ENCODE measurements at places on chromosomes 5 and 9.

- DNase-seq = peak; percentile 57
Observed at GRCh38 chr5:31855134-31856040, 216.5 kb downstream of the PDZD2 start.

GRCh38 chr5:32020271-32020670 lies 153.8 kb downstream of the GOLPH3 start:
- DNase-seq = peak; percentile 46

DNA sequence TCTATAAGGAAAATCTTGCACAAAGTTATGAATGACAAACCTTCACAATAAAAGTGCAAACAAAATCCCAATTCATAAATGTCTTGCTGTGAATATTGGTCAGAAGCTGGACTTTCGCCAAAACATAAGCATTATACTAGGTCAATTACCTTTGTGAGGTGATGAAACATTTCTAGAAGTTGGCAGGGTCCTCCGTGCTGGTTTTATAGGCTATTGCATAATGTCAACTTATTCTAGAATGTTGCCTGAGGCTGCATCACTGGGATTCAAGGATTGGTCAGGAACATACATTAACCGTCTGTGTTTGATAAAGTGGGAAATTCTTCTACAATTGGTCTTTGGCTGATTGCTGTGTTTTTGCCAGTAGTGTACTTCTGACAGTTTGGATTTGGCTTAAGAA lies 49.8 kb upstream of the PALM2AKAP2 start:
- DNase-seq = no peak

DNA sequence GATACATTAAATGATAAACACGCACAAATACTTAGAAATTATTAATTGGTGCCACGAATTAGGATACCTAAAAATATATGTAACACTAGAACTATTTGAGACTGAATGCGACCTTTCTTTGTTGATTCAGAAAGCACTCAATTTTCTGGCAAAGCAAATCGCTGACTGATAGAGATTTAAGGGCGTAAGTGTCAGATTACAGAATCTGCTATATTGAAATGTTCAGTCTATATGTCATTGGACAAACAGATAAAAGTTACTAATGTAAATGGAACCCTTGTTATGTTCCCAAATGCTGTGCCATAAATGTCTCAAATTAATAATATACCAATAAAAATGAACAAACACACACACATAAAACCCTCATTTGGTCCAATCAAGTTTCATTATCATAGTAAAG lies 137.9 kb downstream of the MPDZ start:
- DNase-seq = no peak

DNA sequence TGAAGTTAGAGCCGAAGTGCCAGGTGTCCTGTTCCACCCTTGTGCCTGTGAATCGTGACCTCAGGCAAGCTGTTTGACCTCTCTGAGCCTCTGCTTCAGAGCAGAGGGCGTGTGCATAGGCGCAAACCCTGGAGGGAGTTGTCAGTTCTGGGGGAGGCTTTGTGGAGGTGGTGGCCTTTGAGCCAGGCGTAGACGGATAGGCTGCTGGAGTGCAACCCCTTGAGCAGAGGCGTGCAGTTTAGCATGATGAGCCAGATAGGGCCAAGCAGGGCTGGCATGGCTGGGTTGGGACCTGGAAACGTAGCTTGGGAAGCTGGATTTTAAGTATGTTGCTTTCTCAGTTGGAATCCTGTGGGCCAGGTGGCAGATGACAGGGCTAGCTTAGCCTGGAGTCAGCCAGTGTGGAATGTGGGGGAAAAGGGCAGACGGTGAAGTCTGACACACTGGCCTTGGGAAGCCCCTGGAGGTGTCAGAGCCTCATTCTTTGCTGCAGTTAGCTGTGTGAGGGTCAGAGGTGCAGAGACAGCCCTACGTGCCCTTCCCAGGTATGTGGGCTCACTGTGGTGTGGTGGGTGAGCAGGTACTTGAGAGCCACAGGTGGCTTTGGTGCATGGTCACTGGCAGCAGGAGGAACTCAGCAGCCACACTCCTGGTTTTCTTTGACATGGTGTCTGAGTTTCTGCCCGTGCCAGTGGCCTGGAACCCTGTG lies 93.4 kb downstream of the DAB2IP start:
- no peak for DNase-seq

GRCh38 chr5:176542135-176542595 lies 5.0 kb upstream of the RNF44 start:
- peak; percentile 61 for DNase-seq

DNA sequence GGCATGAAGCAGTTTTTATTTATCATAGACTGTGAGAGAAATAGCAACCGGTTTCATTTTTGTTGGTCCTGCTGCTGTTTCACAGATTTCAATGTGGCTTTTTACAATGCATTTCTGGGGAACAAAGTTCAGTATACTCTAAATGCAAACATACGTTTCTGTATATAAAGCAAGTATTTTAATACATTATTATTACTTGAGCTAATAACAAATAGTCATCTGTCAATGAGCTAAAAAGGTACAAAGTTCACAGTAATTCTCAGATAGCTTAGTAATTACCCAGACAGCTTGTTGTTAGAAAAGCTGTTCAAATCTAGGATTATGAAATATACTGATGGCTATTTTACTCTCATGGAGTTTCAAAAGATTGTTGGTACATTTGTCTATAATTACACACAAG lies 50.8 kb downstream of the PBX3 start:
- no peak for DNase-seq

DNA sequence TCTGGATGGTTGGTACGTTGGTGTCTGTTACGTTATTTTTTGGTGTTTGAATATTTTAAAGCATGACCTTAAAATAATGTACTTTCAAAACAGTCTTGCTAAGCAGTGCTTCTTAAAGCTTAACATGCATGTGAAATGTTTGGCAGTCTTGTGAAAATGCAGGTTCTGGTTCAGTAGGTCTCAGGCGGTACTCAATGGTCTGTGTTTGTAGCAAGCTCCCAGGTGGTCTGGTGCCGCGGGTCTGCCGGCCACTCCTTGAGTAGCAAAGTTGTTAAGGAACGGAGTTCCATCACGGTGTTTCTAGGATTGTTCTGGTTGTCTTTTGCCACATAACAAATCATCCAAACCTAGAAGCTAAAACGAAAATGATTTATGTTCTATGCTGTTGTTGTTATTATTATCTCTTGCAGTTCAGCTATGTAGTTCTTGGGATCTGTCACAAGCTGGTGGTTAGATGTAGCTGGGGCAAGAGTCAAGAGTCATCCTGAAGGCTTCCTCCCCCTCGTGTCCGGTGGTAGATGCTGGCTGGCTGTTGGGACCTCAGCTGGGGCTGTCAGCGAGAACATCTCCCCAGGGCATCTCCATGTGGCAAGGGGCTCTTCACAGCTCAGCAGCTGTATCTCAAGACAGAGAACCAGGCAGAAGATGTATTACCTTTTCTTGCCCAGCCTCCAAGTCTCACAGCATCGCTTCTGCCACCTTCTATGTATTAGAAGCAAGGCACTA lies 186.8 kb downstream of the PALM2AKAP2 start:
- DNase-seq = no peak

GRCh38 chr5:134606726-134607125 lies 25.9 kb downstream of the SAR1B start:
- DNase-seq = no peak

GRCh38 chr5:130520211-130520610 lies 615.9 kb downstream of the CHSY3 start:
- DNase-seq = no peak

GRCh38 chr5:138873466-138874221 lies 1.5 kb downstream of the LRRTM2 start:
- no peak for DNase-seq

- DNase-seq = no peak
Observed at GRCh38 chr5:107519900-107520354, 150.8 kb downstream of the EFNA5 start.

DNA sequence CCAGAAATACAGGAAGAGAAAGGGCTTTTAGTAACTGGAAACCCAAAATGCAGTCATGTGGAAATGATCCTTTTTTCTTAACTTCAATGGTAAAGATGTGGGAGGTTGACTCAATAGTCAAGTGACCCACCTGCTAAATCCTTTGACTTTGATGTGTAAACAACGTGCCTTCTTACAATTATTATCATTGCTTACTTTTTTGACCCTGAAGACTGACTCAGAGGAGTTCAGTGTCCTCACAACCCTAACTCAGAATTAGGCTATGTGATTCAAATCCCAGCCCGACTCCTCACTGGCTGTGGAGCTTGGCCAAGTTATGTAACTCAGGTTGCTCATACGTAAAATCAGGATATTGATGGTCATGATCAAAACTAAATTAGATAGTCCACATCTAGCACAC lies 27.9 kb downstream of the ANXA1 start:
- no peak for DNase-seq

GRCh38 chr5:143826951-143827444 lies 15.0 kb downstream of the HMHB1 start:
- no peak for DNase-seq

DNA sequence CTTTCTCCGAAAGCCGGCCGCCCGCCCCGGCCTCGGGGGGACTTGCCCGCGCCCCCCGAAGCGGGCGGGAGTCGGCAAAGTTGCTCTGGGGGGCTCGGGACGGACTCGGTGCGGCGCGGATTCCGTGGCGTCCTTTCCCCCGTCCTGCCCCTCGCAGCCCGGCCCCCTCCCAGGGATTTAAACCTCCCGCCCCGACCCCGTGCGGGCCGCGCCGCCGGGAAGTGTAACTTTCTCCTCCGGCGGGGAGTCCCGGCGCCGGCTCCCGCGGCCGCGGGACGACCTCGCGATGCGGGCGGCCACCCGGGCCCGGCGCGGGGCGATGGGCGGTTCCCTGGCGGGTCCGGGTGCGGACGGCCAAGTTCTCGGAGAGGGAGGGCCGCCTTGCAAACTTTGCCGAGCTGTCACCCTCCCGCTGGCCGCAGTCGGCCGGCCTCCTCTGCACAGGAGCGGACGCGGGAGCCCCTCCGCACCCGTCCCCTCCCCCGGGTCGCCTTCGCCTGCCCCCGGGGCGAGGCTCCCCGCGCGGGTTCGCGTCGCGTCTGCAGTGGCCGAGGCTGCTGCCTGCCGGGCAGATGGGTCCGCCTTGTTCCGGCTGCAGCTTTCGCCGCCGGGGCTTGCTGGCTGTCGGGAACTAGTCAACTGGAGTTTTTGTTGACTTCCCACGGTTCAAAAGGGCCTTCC lies 732 bp downstream of the PBX3 start:
- DNase-seq = no peak

- DNase-seq = no peak
Observed at GRCh38 chr5:102262688-102263087, 33.4 kb downstream of the SLCO4C1 start.

DNA sequence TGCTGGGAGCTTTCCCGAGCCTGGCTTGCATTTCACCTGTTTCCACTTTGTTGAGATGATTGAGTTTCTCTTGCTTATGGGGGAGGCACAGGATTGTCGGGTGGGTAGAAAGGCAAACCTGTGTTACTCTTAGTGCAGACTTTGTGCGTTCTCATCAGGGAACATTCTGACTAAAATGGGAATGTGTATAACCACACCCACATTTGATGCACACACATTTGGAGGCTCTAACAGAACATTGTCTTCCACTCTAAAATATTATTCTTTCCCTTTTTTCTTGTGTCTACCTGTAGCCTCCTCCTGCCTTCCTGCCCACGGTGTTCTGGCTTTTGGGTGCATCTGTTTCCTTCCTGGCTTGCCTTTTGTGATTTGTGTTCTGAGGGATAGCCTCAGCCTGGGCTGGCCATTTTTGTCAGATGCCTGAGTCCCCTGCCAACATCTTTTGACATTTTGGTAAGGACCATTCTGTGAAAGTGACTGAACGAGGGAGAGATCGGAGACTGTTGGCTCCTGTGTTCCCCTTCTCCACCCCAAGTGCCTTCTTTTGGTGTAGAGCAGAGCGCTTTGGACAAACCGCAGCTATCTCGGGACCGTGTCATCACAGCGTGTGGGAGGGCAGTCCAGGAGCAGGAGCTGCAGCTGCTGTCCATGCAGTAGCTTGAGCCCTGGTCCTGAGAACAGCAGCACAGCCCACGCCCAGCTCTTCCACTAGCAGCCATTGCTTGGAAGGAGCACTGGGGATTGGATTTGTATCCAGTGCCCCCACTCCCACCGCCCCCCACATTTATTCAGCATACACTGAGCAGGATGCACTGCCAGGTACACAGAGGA lies 101.4 kb downstream of the ARHGAP26 start:
- DNase-seq = no peak

DNA sequence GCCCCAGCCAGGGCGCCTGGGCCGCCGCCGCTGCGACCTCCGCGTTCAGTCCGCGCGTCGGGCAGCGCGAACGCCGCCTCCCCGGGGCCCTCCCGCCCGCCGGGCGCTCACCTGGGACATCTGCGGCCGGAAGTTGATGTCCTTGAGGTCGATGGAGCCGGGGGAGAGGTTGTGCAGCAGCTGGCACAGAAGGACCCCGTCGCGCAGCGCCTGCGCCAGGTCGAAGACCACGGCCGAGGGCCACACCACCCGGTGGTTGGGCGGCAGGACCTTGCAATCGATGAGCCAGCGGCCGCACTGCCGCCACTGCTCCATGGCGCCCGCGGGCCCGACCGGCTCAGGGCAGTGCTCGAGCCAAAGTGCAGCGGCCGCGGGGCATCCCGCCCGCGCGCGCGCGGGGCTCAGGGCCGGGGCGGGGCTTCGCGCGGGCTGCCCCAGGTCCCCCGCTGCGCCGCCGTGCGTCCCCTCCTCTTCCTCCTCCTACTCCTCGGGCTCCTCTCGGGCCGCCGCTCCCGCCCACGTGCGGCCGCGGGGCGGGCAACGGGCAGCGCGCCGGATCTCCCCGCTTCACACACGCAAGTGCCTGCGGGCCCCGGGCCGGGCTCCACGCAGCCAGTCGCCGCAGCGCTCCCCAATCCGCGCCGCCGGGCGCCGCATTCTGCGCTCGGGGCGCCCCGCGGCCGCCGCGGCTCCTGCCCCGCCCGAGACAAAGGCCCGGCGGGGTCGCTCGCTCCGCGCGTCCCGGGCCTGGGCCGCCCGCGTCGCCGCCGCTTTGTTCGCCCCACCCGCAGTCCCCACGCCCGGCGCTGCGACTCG lies at the start of gene VAV2:
VAV2 (minus strand) TSS at position 361 of the 816 bp plus-strand sequence; CDS start at position 315, 46 bp downstream.
- peak; percentile 38 for DNase-seq

DNA sequence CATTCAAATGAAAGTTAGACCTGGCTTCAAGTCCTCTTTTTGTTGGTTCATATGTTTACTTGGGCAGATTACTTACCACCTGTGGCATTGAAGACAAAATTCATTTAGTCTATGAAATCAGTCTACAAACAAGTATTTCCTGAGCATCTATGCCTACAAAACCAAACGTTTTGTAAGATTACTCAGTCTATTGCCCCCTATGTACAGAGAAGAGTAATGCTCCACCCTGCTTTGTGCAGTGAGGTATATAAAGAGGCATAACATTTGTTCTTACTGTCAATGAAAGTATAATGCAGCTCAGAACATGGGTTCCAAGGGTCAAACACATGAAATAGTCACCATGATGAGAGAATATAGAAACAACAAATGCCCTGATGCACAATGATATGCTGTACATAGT lies 580.7 kb downstream of the KIF4B start:
- no peak for DNase-seq

- DNase-seq = no peak
Observed at GRCh38 chr5:17340379-17340778, 122.9 kb downstream of the BASP1 start.

DNA sequence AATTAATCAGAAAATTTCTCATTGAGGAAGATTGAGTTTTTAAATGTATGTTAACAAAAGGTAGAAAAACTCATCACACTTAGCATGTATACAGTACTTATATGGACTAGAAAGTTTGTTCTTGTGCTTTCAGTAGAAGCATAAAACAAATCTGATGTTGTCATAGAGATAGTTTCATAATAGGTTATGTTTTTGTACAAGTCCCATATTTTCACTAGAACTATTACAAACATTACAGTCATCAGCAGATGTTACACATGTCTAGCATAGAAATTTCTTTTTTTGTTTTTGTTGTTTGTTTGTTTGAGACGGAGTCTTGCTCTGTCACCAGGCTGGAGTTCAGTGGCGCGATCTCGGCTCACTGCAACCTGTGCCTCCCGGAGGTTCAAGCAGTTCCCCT lies 131.4 kb downstream of the COMMD10 start:
- DNase-seq = no peak

All from common myeloid progenitor, CD34-positive (primary cell).